ENCODE measurements at places on chromosomes 1 and 21. TPM values are rescaled to one million over a fixed set of nuclear protein-coding genes. Genes with fewer than 3 reads are reported as not detected.

DNA sequence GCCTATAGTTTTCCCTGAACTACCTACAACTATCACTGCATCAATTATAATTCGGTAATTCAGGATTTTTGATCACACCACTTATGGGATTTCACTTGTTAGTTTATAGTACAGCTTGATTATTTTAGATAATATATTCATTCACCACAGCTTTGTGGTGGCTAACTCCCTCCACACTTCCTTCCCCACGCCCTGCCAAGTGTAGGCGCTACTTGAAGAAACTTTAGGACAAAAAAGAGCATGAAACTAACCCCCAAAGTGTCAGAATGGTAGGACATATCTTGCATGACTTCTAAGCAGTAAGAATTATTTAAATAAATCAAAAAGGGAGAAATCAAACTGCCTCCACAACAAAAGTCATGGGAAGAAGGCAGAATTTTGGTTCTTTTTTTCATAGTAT lies 70.1 kb downstream of the LHX9 start:
- no peaks in the 10 kb centered on the region for H3K36me3 ChIP-seq
- no peaks in the 10 kb centered on the region for H3K4me1 ChIP-seq
- no peaks in the 10 kb centered on the region for H3K27me3 ChIP-seq

Gene NBPF4
- not detected for total RNA-seq

- DNase-seq, result no peak
- no peak overlapping the region for H3K4me3 ChIP-seq
- H3K36me3 ChIP-seq, result peaks cover 85% of the 10 kb centered on the region
- no peaks in the 10 kb centered on the region for H3K4me1 ChIP-seq
Observed at GRCh38 chr1:19154876-19155275, 55.2 kb downstream of the UBR4 start.

DNA sequence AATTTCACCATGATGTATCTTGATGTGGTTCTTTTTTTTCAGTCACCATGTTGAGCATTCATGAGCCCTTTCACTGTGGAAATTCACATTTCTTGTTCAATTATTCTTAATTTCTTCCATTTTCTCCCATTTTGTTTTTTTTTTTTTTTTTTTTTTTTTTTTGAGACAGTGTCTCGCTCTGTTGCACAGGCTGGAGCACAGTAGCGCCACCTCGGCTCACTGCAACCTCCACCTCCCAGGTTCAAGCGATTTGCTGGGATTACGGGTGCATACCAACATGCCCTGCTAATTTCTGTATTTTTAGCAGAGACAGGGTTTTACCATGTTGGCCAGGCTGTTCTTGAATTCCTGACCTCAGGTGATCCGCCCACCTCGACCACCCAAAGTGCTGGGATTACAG lies 14.7 kb downstream of the ZNF644 start:
- H3K27me3 ChIP-seq, result no peaks in the 10 kb centered on the region
- no peak for DNase-seq
- H3K4me1 ChIP-seq, result no peaks in the 10 kb centered on the region

DNA sequence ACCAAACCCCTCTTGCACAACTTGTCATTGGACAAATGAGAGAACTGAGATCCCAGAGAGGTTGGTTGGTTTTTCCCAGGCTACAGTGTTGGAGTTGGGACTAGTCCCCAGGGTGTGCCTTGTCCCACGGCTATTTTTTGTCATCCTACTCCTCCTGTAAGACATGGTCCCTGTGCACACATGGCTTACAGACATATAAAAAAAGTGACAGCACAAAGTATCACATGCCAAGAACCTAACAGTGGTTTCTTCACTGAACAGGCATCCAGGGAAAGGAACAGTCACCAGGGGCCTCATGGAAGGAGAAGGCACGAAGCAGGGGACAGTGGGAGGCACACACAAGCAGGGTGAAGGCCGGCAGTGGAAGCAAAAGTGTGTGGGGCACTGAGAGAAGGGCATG lies 36.5 kb downstream of the SERBP1 start:
- no peaks in the 10 kb centered on the region for H3K36me3 ChIP-seq
- no peak for DNase-seq
- H3K27me3 ChIP-seq, result no peaks in the 10 kb centered on the region
- no peak overlapping the region for H3K4me3 ChIP-seq

- no peaks in the 10 kb centered on the region for H3K36me3 ChIP-seq
- no peak for DNase-seq
- H3K27me3 ChIP-seq, result no peaks in the 10 kb centered on the region
- no peak overlapping the region for H3K4me3 ChIP-seq
Observed at GRCh38 chr1:93000291-93000690, 39.0 kb upstream of the DIPK1A start.

Gene CACHD1
- 49.6 TPM for total RNA-seq

GRCh38 chr1:10639775-10640578 lies 156.5 kb downstream of the CASZ1 start:
- no peaks in the 10 kb centered on the region for H3K27me3 ChIP-seq
- H3K4me3 ChIP-seq, result no peak overlapping the region
- no peak overlapping the region for H3K27ac ChIP-seq
- peaks cover 10% of the 10 kb centered on the region for H3K4me1 ChIP-seq

Gene SLAMF8
- 5.2 TPM for total RNA-seq

DNA sequence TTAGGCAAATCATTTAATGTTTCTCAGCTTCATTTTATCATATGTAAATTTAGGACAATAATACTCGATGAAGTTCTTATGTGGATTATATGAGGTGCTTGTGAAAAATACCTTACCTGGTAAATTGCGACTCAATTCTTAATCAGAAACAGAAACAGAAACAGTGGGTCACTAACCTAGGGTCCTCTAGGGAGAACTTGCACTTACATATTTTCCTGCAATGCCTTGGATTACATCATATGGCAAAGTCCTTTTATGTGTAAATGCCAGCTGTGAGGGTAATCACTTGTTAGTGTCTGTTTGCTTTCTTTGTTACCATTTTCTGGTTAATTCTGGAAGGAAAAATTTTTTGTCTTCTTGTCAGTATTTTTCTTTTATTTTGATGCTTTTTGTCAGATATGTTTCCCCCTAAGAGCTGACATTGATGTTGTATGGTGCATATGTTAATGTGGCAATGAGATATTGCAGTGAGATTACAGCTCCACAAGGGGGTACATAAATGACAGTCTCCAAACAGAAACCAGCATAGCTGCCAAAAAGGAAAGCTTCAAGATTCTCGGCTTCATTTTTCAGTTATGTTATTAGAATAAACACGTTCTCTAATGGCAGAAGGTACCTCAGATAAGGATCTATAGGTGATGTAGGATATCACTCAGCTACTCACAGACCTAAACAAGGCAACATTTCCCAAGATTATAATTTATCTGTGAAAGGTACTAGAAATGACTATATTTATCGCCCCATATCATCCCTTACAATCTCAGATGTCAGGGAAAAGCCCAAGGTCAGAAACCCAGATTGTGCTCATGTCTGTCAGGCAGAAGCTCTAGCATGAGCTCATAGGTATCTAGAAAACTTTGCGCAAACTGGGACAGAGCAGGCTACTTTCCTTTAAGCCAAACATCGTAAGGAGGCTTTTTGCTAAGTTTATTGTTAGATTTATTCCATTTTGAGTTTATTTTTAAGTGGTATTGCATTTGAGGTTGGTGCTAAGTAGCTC lies 119.9 kb downstream of the FASLG start:
- H3K4me3 ChIP-seq, result no peak overlapping the region
- H3K36me3 ChIP-seq, result no peaks in the 10 kb centered on the region
- peak; percentile 40 for DNase-seq
- peaks cover 2% of the 10 kb centered on the region for H3K4me1 ChIP-seq

DNA sequence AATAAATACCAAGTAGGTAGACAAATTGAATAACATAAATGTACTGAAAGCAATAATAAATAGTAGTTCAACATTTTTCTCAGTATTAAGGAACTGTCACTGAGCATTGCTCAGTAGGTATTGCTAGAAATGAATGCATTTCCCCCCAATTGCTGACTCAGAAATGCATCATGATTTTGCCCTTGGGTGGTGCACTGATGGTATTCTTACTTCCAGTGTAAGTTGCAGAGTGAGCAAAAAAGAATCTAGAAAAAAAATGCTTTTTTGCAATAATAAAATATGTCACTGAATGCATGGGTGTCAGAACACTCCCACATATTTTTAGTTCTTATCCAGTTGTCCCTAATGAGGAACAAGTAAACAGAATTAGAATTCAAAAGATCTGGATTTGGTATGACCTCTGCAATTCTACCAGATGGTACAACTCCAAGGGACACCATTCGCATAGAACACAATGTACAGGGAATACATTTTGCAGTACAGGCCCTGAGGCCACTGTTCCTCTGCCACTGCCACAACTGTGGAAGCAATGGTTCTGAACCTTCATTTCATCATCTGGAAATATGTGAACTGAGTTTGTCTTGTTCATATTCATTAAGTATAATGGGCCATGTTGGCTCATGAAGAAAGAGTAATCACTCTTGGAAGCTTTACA lies 78.0 kb downstream of the ATP6V1G3 start:
- H3K27ac ChIP-seq, result no peak overlapping the region
- no peaks in the 10 kb centered on the region for H3K27me3 ChIP-seq
- no peaks in the 10 kb centered on the region for H3K4me1 ChIP-seq
- H3K36me3 ChIP-seq, result no peaks in the 10 kb centered on the region
- peak; percentile 23 for DNase-seq
- H3K4me3 ChIP-seq, result no peak overlapping the region

GRCh38 chr1:112460615-112461014 lies 48.1 kb upstream of the WNT2B start:
- H3K27ac ChIP-seq, result no peak overlapping the region
- H3K4me3 ChIP-seq, result no peak overlapping the region
- peaks cover 14% of the 10 kb centered on the region for H3K36me3 ChIP-seq
- peak; percentile 83 for DNase-seq
- no peaks in the 10 kb centered on the region for H3K27me3 ChIP-seq
- peaks cover 12% of the 10 kb centered on the region for H3K4me1 ChIP-seq

DNA sequence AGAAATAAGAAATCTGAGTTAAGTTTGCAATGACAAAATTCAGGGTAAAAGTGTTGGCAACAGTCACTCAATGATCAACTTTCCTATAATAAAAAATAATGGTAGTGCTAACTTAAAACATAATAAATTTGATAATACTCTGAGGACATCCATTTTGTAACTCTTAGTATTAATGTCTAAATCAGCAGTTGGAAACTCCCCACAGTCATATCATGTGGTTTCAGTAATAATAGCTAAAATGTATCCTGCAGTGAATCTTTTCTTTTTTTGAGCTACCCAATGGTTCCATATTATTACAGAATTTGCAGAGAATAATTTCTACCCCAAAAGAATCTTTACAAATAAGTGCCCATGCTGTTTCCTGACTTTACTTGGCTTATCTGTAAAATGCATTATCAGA lies 286.7 kb downstream of the PTPRC start:
- no peak overlapping the region for H3K27ac ChIP-seq
- no peaks in the 10 kb centered on the region for H3K27me3 ChIP-seq
- no peaks in the 10 kb centered on the region for H3K36me3 ChIP-seq
- H3K4me3 ChIP-seq, result no peak overlapping the region
